ENCODE measurements at places on chromosomes 4 and X. TPM values are rescaled to one million over a fixed set of nuclear protein-coding genes. Genes with fewer than 3 reads are reported as not detected.

Gene FGB
- not detected for total RNA-seq

Gene ENAM
- 0.17 TPM for total RNA-seq

Gene PLAC1
- total RNA-seq, result 2.2 TPM

Gene PRR32
- not detected for total RNA-seq

Gene GPR50
- total RNA-seq, result not detected

Gene SERPINA7
- total RNA-seq, result not detected

Measured in smooth muscle cell of trachea (primary cell).